ENCODE measurements at places on chromosomes 7 and 10.

- DNase-seq: peak; percentile 28
These were observed 113.6 kb upstream of the AMPH start for GRCh38 chr7:38744746-38745145.

- DNase-seq: no peak
These were observed 210.3 kb upstream of the GPR26 start for GRCh38 chr10:123455861-123456260.

GRCh38 chr7:22181663-22182062 is 175.3 kb downstream of the RAPGEF5 start:
- no peak for DNase-seq

DNA sequence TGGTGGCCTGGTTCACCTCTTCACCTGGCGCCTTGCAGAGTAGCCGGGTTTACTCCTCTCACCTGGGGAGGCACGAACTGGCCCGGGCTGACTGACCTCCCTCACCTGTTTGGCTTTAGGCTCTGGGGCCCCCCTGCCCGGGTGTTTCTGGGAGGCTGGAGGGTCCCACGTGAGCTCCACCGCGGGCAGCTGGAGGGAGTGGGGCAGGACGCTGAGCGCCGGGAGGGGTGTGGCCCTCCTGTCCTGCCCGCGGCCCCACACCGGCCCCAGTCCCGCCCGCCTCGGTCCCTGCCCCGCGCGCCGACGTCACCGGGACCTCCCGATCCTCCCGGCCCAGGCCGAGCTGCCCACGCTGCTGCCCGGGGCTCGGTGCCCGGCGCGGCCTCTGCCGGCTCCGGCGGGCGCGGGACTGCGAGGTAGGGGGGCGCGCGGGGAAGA is at the start of gene AMZ1:
TSS of gene AMZ1 (plus strand) at position 322 of the 438 bp plus-strand sequence. CDS start 12,250 bp downstream, outside the sequence.
- DNase-seq: no peak

DNA sequence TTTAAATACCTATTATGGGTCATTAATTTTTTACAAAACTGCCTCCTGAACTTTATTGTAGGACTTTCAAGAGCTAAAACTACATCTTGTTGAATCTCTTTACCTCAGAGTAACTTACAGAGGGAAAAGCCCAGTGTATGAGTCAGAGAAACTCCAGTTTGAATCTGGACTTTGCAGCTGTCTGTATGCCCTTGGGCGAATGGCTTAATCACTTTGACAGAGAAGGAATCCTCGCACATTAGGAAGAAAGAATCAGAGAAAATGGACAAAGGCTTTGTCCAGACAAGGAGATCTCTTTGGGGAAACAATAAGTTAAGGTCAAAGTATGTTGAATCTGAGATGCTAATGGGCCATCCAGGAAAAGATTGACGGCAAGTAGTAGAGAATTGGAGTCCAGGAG is 484.2 kb upstream of the CELF2 start:
- no peak for DNase-seq

- no peak for DNase-seq
These were observed 21.0 kb upstream of the C10orf71 start for GRCh38 chr10:49277973-49278372.

DNA sequence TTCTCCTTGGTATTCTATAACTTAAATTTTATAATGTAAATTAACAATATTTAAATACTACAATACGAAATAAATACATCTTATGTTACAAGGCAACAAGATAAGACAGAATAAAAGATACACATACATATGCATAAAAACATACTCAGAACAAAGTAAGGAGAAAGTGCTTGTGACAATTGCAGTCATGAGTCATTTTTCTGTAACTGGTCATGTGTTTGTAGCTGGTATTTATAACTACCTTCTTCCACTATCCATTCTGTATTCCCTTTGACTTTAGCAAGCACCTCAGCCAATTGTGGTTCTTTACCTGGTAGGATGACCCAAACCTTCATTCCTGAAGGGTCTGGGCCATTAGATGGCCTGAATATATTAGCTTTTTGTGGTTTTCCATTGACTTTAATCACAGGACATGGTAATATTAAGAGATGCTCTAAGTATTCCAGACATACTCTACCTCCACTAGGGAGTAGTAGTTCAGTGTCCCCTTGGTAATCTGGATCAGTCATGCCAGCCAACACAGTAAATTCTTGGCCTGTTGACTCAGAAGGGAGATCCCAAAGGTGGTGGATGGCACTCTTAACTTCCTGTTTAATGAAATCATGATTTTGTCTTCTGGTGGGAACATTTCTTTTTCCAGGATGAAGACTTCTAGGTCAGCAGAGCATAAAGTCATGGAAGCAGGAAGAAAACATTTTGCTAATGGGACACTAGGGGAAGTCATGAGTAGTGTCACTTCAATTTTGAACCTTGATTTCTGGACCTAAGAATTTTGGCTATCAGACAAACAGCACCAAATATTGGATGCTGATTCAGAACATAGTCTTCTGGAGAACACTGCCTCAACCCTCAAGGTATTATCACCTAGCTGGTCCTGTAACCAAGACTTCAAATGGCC is 733.7 kb upstream of the IGFBP3 start:
- no peak for DNase-seq

- DNase-seq: peak; percentile 74
These were observed 199.1 kb upstream of the AHR start for GRCh38 chr7:17099083-17099973.

GRCh38 chr10:86220626-86221025 is 146.0 kb downstream of the GRID1 start:
- no peak for DNase-seq

DNA sequence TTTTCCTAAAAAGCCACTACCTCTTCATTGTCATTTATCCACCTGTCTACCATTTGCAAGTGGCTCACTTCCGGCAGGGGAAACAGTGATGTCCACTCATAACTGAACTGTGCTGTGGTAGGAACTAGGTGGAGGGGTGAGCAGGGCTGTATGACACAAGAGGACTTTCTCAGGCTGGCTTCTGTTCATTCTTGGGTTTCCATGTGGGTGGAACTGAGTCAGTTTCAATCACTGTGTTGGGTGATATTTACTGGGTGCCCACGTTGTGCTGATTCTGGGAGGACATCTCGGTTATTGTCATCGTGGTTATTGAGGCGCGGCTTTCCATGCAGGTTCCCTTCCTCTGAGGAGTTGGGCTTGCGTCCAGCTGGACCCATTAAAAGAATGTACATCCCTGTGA is 38.8 kb downstream of the RAMP3 start:
- no peak for DNase-seq

- no peak for DNase-seq
These were observed 9.2 kb upstream of the MRLN start for GRCh38 chr10:59762505-59762904.

DNA sequence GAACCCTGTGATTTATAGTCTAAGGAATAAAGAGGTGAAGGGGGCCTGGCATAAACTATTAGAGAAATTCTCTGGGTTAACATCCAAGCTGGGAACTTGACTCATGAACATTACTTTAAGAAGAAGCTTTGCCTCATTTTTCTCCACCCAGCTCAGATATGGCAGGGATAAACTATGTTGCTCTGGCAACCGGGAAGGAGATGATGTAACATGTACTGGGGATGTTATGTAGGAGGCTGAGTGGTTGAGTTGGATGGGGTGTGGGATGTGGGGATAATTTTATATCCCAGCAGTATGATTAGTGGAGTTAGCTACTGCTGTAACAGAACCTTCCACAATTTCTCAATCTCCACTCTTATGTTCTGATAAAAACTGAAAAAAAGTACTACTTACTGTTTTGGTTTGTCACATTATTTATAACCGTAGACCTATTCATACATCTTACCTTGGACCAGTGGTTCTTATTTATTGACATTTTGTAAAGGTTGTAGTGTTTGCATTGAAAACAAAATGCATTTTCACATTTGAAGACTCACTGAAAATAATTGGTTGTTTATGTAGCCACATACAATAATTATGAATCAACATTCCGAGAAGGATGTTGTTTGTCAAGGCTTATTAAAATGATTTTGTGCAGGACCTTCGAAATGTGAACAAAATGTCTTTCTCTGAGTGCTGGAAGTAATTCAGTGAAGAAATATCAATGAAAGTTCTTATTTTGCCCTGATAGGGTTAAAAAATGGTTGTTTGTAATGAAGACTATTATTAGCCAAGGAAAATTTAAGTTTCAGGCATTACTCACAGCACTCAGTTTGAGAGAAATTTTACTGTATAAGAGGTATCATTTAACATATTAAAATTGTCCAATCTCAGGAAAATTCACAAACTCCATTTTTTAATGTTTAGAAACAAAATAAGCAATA is 1.3 kb downstream of the OR2F2 start:
- DNase-seq: peak; percentile 51

- DNase-seq: no peak
These were observed 49.9 kb upstream of the SH2B2 start for GRCh38 chr7:102236592-102237287.

Measured in skeletal muscle cell (primary cell).